ENCODE measurements at places on chromosomes 3 and 15. TPM values are rescaled to one million over a fixed set of nuclear protein-coding genes. Genes with fewer than 3 reads are reported as not detected.

PLCH1 gene
- total RNA-seq, result 17.4 TPM

NPAP1 gene
- total RNA-seq, result 0.07 TPM

- DNase-seq, result no peak
Measured at GRCh38 chr3:16945330-16945729, 60.6 kb downstream of the PLCL2 start.

GRCh38 chr3:126389112-126389793, 5.5 kb upstream of the CFAP100 start:
- DNase-seq, result peak; percentile 79

ZNF860 gene
- total RNA-seq, result 8.6 TPM

GRCh38 chr15:62928242-62928999, 114.1 kb upstream of the TPM1 start:
- DNase-seq, result no peak

- no peak for DNase-seq
Measured at GRCh38 chr3:194615226-194615625, 18.0 kb downstream of the TMEM44 start.

KBTBD12 gene
- total RNA-seq, result 0.63 TPM

GRCh38 chr3:164832216-164832615, 246.1 kb downstream of the SI start:
- DNase-seq, result no peak

GOLGA8J gene
- total RNA-seq, result not detected

DNA sequence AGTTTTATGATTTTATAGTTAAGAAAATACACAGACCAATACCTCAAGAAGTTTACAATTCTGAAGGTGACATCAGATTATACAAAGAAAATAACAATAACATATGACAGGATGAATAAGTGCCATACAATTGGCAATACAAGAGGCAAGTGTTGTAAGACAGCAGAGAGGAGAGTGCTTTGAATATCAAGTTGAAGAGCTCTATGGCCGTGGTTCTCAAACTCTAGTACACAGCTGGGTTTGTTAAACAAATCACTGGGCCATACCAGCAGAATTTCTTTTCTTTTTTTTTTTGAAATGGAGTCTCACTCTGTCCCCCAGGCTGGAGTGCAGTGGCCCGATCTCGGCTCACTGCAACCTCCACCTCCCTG, 167.1 kb upstream of the NECTIN3 start:
- no peak for DNase-seq
